Caudate nucleus (tissue), 63 donors: ENCODE measurements at places on chromosomes 6 and 20.

DNA sequence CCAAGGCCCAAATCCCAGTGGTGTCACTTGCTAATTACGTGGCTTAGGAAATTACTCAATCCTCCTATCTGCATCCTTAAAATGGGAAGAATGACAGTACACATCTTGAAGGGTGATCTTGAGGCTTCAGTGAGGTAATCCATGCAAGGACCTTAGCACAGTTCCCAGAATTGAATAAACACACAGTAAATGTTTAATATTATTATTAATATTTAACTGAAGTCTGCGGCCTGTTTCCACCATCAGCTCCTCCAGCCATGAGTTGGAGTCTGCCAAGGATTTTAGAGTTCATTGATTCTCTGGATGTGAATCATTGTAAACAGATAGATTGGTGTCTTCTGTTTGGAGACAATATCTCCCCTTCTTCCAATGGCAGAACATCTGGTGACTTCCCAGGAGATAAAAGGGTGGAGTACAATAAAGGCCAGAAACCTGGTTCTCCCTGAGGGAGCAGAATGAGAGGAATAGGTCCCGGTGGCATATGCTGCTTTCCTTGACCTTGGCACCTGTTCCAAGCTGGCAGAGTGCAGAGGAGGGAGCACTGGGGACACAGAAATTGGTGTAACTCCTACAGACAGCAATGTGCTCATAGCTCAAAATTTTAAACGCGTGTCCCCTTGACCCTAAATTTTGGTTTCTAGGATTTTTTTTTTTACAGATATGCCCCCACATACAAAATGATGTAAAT, 25.4 kb downstream of the UNC5CL start:
- no peak for DNase-seq

- DNase-seq = no peak
These were observed 24.4 kb downstream of the CNBD2 start for GRCh38 chr20:35992713-35993335.

- no peak for DNase-seq
These were observed 133.2 kb downstream of the NFATC2 start for GRCh38 chr20:51409192-51409880.

DNA sequence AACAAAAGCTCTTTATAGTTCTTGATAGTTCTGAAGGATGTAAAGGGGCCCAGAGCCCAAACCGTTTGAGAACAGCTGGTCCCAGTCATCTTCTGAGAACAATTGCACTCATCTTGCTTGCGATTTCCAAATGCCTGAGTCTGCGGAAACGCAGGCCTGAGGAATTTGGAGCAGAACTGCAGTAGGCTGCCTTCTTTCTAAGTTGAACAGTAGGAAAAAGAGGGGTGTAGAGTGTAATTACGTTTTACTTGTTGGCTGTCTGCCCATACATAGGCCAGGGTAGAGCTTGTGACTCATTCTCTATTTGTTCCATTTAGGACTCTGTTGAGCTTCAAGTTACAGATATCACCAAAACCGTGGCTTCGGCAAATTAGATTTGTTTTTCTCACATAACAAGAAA, 42.0 kb upstream of the KIF16B start:
- DNase-seq = no peak

DNA sequence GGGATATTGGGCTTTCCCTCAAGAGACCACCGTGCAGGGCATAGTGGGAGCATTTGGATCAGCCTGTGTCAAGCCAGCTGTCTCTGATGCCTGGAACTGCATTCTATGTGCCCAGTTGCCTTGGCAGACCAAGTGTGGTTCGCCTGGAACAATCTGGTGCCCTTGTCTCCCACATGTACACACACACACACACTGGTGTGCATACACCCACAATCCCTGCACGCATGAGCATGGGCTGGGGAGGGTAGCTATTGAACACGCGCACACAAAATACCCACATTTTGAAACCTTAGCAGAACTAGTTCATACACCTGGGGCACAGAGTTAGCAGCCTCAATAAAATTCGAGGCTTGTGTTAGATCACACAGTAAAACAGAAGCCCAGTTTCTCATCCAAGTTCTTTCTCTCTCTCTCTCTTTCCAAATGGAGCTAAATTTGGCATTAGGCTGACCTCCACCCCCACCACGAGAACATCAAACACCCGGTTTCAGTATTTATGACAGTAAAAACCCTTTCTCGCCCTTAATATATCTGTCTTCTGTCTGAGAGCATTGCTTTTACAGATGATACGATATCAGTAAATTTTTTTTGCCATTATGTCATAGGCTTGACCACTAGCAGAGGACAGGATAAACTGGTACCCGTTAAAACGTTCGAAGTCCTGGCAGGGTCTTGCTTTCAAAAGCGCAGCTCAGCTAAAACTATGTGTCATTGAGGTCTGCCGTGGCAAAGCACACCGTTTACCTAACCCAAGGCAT, 18.2 kb upstream of the NFATC2 start:
- no peak for DNase-seq

GRCh38 chr6:143110996-143111395, 50.3 kb downstream of the AIG1 start:
- no peak for DNase-seq

DNA sequence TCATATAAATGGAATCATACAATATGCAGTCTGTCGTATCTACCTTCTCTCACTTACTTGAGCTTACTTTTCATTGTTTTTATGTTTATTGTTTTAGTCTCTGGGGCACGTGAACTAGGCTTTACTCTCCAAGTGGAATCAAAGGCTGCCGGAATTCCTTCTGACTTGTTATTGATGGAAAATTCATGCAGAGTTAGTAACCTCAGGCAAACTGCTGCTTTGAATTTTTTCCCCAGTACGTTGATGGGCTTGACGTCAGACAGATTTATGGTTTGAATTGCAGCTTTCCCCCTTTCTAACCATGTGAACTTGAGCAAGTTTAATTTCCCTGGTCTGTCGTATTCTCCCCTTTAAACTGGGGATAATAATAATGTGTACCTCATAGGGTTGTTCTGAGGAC, 68.6 kb downstream of the ZDHHC14 start:
- no peak for DNase-seq

GRCh38 chr6:168493976-168494375, 53.0 kb downstream of the SMOC2 start:
- no peak for DNase-seq

DNA sequence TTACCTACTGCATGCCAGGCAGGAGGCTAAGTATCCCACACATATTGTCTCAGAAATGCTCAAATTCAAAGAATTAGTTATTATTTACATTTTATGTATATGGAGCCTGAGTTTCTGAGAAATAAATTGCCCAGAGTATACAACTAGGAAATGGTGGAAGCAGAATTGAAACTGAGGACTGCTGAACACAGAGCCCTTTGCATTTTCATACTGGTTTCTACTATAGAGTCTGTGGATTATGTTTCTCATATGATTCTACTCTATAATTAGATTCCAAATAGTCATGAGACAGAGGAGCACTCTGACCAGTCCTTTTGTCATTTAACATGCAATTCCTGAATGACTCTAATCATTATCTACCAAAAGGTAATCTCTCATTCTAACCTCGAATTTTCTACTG, 254.3 kb downstream of the LMBRD1 start:
- DNase-seq = no peak

DNA sequence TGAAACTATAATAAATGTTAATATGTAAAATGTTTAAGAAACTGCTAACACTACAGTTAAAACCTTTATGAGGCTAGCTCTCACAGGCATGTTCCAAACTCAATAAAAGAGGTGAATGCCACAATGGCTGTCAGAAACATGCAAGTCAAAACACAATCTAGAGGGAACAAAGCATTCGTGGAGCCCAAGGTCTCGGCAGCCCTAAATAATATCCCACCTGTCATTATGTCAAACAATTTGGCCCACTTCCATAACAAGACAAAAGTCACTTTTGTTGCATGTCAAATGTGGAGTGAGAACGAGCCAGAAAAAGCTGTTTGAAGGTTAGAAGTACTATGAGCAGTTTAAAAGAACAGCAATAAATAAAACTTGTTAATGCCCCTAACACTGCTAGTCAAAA, 181.9 kb downstream of the GMDS start:
- no peak for DNase-seq

GRCh38 chr6:128806261-128806660, 76.7 kb upstream of the LAMA2 start:
- DNase-seq = no peak

DNA sequence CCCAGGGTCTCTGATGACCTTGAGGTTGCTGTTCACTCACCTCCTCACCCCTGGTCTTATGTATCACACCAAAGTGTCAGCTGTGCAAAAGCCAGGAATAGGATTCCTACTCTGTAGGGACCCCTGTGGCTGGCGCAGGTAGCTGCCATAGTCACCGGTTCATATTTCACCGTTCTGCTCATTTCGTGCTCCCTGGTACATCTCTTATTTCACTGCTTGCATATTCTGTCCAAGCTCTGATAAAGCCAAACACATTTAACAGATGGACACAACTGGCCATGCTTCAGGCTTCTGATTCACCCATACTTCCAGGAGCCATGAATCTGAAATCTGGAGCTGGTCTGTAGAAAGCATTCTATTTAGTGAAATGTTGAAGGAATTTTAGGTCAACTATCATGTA, 20.5 kb downstream of the SLC22A3 start:
- no peak for DNase-seq

DNA sequence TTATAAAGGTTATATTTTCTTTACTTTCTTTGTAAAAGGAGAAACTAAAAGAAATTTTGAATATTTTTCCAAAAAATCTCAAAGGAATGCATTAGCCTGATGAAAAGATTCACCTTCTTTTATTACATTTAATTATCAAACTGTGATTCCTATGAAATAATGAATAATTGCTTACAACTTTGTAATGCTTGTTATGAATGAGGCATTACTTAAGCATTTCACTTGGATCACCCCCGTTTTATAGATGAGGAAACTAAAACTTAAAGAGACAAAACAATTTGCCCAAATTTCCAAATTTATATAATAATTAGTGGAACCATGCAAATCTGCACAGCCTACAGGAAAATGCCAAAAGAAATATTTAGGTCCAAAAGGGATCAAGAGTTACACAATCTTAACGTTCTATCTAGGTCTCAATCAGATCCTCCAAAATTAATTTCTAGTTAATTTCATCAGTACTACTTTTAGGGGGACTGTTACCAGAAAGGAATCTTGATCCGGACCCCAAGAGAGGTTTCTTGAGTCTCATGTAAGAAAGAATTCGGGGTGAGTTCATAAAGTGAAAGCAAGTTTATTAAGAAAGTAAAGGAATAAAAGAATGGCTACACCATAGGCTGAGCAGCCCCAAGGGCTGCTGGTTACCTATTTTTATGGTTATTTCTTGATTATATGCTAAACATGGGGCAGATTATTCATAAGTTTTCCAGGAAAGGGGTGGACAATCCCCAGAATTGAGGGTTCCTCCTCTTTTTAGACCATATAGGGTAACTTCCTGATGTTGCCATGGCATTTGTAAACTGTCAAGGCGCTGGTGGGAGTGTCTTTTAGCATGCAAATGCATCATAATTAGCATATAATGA, 288.0 kb downstream of the ADGB start:
- DNase-seq = no peak

DNA sequence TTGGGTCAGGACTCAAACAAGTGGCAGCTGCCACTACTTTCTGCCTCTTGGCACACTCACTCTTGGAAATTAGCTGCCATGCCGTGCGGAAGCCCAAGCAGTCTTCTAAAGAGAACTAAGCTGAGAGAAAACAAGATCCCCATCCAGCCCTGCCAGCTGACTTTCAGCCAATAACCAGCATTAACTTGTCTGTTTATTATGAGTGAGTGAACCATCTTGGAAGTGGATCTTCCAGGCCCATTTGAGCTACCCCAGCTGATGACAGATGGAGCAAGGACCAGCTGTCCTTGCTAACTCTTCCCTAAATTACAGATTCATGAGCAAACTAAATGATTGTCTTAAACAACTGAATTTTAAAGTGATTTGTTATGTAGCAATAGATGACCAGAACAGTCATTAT, 73.9 kb upstream of the RBM24 start:
- no peak for DNase-seq

GRCh38 chr6:25242567-25242966, 36.6 kb upstream of the CARMIL1 start:
- DNase-seq = no peak

DNA sequence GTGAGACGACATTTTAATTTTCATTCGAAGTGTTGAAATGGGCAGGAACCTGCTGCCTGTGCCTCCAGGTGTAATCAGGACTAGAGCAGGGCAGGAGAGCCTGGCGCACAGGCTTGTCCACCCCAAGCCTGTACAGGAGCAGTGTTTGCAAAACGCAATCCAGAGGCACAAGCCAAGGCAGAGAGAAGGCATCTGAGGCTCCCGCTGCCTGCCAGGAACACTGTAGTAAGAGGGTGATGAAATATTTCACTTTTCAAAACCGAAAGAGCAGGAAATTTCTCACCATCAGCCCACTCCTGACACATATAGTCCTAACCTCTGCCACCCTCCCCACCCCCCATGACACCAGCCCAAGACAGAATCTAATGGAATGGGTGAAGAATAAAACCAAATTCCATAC, 132.5 kb downstream of the RTN4IP1 start:
- no peak for DNase-seq

- DNase-seq = no peak
These were observed 32.0 kb downstream of the CEP43 start for GRCh38 chr6:167031082-167031709.

DNA sequence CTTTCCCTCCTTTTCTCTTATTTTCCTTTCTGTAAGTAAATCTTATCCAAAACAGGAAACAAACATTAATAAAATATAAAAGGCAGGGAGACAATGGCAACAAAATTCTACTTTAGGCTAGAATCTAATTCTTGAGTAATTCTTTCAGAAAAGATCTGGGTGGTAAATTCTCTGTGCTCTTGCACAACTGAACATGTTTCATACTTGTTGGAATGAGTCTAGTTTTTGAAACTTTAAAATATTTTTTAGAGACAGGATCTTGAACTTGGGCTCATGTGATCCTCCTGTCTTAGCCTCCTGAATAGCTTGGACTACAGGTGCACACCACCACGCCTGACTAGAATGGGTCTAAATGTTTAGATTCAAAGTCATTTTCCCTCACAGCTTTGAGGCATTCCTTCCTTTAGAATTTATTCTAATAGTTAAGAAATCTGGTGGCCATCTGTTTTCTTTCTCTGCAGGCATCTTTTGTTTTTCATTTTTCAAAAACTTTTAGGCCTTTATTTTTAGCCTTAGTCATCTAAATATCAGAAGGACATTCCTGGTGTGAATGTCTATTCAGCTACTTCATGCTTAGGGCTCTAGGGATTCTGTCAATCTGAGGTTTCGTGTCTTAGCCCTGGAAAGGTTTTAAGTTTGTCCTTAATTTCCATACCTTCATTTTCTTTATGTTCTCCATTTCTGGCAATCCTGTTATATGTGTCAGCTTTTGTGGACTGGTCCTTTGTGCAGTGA, 76.5 kb downstream of the CDKAL1 start:
- DNase-seq = no peak

GRCh38 chr20:47543006-47543431, 41.3 kb downstream of the NCOA3 start:
- no peak for DNase-seq
